ENCODE measurements at places on chromosomes 1 and 21.

DNA sequence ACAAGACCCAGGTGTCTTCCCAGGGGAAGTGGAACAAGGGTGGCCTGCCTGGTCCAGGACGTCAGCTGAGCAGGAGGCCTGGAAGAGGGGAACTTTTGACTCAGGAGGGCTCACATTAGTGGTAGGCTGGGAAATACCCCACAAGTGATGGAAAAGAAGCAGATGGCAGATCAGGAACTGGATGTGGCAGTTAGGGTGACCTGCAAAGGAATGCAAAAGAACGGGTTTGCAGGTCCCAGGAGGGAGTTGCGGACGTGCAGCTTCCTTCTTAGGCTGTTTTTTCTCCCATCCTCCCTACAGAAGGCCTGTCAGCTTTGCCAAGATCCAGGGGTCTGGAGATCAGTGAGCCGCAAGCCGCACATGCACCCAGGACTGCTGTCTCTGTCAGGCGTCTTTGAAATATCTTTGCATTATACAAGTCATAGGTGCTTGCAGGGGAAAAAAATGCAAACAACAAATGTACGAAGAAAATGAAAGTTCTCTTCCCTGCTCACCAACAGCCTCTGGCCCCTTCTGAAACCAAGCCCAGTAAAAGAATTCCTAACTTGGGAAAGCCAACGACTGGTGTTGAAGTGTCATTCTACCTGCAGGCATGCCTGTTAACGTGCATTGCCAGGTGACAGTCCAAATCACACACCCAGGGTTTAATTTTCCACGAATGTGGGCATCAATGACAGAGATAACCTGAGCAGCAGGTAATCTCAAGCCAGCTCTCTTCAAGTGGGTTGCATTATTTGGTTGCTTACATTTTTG is 34.4 kb downstream of the NENF start:
- DNase-seq, result no peak

GRCh38 chr21:45132841-45133573 is 58.6 kb downstream of the ADARB1 start:
- DNase-seq, result no peak

GRCh38 chr1:53330819-53331218 is 2.9 kb upstream of the LRP8 start:
- no peak for DNase-seq

DNA sequence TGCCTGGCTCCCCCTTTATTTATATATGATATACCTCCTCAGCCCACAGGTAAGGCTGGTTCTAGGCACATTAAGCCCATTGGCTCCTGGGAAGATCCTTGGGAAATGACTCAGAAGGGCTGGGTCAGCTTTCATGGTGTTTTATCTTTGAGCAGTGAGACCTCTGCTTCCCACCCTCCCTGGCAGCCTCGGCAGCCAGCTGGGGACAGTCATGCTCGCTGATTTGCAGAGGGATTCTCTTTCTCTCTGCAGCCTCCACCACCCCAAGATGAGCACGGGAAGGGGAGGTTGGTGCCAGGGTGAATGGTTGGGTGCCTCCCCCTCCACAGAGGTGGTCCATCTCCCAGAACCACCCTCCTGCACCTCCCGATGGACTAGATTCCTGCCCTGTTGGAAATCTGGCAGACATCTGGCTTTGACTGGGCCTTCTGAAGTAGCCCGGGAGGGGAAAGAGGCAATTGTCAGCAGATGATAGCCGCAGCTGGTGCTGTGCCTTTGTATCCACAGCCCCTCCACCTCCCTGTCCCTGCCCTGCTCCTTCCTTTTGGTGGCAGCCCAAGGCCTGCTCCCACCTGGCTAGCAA is 24.6 kb downstream of the IER5 start:
- no peak for DNase-seq

DNA sequence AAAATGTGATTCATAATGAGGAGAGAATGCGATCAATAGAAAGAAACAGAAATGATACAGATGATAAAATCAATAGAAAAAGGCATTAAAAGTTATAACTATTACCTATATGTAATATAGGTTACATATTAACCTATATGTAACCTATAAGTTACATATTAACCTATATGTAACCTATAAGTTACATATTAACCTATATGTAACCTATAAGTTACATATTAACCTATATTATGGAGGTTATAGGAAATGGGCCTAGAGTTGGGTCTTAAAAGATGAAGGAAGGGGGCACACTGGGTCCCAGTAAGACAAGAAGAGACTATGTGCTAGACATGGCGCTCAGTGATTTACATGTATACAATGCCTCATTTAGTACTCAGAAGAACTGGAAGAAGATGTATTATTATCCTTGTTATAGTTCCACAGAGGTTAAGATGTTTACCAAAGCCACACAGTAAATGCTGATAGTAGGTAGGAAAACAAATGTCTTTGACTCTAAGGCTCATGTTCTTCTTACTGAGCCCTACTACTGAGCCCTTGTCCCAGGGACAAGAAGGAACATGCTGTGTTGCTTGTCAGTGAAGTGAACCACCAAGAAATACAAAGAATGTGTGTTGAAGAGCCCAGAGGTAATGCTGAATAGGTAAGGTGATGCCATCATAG is 444.6 kb upstream of the PLXNA2 start:
- no peak for DNase-seq

DNA sequence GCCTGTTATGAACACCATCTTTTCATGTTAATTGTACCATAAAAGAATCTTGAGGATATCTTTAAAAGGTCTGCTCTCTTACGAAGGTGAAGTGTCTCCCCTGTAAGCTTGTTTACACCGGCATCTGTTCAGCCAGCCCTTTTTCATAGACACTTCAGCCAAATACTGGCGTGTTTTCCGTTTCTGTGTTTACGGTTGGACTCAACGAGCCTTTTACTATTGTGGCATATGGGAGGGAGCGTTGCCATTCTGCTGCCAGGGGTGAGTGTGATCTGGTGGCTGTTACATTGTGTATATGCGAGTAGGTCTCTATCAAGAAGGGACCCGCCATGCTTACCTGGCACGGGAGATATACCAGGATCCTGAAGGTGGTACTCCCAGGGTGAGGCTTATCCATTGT is 433.8 kb downstream of the CAMTA1 start:
- no peak for DNase-seq

DNA sequence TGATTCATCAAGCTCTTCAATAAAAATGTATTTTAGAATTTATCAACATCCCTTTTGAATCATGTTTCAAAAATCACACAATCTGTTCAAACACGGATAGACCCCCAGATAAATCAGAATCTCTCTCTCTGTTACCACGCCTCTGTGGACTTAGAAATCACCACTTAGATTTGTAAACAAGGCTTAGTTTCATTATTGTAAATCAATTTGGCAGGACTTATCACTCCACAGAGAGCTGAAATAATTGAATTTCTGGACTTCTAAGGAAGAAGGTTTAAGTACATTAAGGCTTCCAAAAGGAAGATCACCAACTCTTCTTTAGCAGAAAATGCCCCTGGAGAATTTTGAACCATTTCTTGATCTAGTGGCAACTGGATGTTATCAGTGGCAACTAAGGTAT is 100.4 kb downstream of the APP start:
- DNase-seq, result no peak

DNA sequence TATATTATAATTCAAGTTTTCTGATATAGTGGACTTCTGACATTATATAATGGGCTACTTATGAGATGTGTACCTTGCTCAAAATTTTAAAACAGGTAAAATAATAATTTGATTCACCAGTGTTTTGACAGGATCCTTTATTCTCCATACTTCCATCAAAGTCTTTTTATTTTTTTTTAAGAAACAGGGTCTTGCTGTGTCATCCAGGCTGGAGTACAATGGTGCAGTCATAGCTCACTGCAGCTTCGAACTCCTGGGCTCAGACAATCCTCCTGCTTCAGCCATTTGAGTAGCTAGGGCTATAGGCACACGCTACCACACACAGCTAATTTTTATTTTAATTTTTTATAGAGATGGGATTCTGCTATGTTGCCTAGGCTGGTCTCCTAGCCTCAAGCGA is 129.4 kb downstream of the NRDC start:
- no peak for DNase-seq

DNA sequence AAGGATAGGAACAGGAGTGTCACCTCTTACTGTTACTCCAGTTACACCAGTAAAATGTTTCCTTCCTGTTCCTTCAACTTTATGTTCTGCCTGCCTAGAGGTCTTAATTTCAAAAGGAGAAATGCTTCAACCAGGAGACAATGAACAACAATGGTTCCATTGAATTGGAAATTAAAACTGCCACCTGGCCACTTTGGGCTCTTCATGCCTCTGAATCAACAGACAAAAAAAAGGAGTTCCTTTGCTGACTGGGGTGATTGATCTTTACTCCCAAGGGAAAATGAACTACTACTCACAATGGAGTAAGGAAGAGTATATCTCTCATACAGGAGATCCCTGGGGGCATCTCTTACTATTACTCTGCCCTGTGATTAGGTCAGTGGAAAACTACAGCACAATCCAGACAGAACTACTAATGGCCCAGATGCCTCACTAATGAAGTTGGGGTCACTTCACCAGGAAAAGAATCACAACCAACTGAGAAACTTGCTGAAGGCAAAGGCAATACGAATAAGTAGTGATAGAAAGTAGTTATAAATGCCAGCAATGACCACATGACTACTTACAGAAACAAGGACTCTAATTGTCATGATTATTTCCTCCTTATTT is 76.6 kb upstream of the PRDX6 start:
- no peak for DNase-seq

DNA sequence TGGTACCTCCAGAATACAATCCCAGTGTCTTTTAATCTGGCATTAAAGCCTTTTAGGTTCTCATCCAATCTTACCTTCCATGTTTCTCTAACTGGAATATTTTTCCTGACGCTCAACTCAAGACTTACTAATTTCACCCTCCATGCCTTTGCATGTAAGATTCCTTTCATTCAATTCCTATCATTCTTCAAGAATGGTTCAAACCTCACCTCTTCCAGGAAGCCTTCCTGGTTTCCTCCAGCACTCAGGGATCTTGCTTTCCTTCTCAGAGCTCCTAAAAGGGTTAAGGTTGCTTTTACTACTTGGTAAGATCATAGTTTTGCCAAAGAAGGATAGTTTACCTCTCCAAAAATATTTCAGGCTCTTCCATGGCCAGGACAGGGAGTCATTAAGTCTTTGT is 91.2 kb upstream of the CACNA1E start:
- DNase-seq, result no peak

GRCh38 chr1:159851407-159851806 is 11.1 kb downstream of the VSIG8 start:
- no peak for DNase-seq
